Uterine smooth muscle cell (primary cell): ENCODE measurements at places on chromosomes 3 and 15. TPM values are rescaled to one million over a fixed set of nuclear protein-coding genes. Genes with fewer than 3 reads are reported as not detected.

Gene FYCO1
- total RNA-seq: 29.9 and 50.7 TPM in 2 replicates

Gene TRPM1
- not detected in 2 replicates for total RNA-seq

Gene CPN2
- total RNA-seq: not detected in 2 replicates

Gene CLDN16
- total RNA-seq: 0.12 TPM in 1 of 2 replicates, not detected in the other

Gene DAG1
- total RNA-seq: 40.0 and 49.7 TPM in 2 replicates

Gene GOLGA8T
- total RNA-seq: not detected in 2 replicates

Gene PLIN1
- 0.12 and 0.22 TPM in 2 replicates for total RNA-seq

Gene SHC4
- total RNA-seq: 1.5 and 1.7 TPM in 2 replicates

Gene TGM5
- not detected in 2 replicates for total RNA-seq

Gene SYNPR
- total RNA-seq: not detected in 2 replicates

Gene EIF5A2
- 14.2 and 16.9 TPM in 2 replicates for total RNA-seq

Gene FOXB1
- under 0.01 TPM in 1 of 2 replicates, not detected in the other for total RNA-seq

Gene ITPKA
- total RNA-seq: 18.1 and 25.0 TPM in 2 replicates

Gene GOLGA8M
- 0.44 and 2.5 TPM in 2 replicates for total RNA-seq

Gene SCAMP5
- total RNA-seq: 0.44 and 2.0 TPM in 2 replicates

Gene SI
- total RNA-seq: not detected in 2 replicates

Gene CYP1A2
- total RNA-seq: not detected in 2 replicates

Gene GPR87
- total RNA-seq: not detected in 2 replicates

Gene GMNC
- total RNA-seq: 0.11 and 0.25 TPM in 2 replicates

Gene TMCO5A
- under 0.01 TPM in 1 of 2 replicates, not detected in the other for total RNA-seq

Gene LAMB2
- 296 and 640 TPM in 2 replicates for total RNA-seq

Gene FANCI
- 23.2 and 87.3 TPM in 2 replicates for total RNA-seq

Gene SERPINI2
- total RNA-seq: not detected in 2 replicates

Gene GOLGA6L4
- total RNA-seq: 1.2 TPM in 2 replicates

Gene SLC51B
- total RNA-seq: 0.12 and 0.33 TPM in 2 replicates

Gene SNX22
- total RNA-seq: 0.33 and 0.87 TPM in 2 replicates

Gene NAALADL2
- 11.9 and 13.7 TPM in 2 replicates for total RNA-seq

Gene NR1I2
- 0.12 TPM in 1 of 2 replicates, not detected in the other for total RNA-seq

Gene IDH2
- 52.7 and 54.5 TPM in 2 replicates for total RNA-seq

Gene PRSS50
- 0.12 TPM in 1 of 2 replicates, not detected in the other for total RNA-seq

Gene MUC20
- 0.12 and 0.22 TPM in 2 replicates for total RNA-seq

Gene SLC27A2
- total RNA-seq: 0.22 and 0.50 TPM in 2 replicates
